Activated CD4-positive, alpha-beta T cell treated with anti-CD3 and anti-CD28 coated beads, Interleukin-2, amount 10 ng/mL, durations not matched to agents 24 days and 14 days (primary cell): ENCODE measurements at places on chromosomes 1 and 21. TPM values are rescaled to one million over a fixed set of nuclear protein-coding genes. Genes with fewer than 3 reads are reported as not detected.

GRCh38 chr1:163709636-163710035 lies 387.9 kb downstream of the NUF2 start:
- no peak for DNase-seq

DNA sequence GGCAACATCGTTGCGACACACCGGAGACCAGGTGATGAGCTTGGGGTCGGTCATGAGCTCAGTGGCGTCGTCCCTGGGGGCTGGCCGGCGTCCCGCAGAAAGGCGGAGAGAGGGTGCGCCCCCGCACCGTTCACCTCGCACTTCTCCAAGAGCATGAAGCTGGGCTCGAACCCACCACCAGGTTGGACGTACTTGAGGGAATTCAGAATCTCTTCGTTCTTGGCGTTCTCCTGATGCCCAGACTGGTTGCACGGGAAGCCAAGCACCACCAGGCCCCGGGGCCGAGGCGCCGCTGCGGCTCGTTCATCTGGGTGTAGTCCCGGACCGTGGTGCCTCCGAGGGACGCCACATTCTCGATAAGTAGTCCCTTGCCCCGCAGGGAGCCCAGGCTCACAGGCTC lies 176.6 kb upstream of the ADAMTS5 start:
- DNase-seq: no peak

DNA sequence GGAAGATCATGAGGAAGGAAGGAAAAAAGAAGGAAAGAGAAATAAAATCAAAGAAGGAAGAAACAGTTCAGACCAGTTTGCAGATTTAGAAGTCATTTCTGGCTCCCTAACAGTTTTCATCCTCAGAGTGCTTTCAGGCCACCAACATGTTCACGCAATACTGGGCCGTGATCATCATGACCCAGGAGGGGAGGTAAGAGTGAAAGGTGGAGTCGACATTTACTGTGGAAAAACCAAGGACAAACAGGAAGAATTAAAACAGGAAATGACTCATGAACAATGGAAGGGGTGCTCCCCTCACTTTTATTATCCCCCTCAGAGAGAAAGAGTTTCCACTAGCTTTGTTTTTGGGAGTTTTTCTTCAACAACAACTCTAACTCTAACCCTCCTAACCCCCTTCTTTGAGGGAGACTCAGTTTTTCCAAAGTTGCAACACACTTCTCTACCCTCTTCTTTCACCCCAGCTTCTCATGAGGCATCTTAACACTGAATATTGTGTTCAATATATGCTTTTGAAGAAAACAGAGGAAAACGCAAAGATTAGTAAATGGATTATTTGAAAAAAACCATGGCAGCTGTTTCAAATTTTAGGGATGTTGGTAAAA lies 60.4 kb downstream of the VANGL2 start:
- peak; percentile 72 for DNase-seq

- DNase-seq: no peak
Measured at GRCh38 chr21:41966041-41966833, 12.4 kb upstream of the C2CD2 start.

DNA sequence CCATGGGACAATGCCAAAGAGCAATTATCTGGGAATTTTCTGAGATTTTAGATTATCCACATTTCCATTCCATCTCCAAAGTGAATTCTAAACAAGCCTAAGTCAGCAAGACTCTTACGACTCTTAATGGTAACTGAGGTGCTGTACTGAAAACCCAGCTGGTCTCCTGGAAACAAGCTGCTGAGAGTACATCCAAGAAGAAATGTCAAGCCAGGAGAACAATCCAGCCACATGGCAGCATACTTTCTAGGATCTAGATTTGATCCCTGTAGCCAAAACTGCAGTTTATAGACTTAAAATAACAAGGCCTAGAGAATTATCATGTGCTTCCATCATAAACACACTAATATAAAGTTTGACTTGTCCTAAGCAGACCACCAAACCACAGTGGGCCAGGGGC lies 45.8 kb downstream of the KCNH1 start:
- no peak for DNase-seq

GRCh38 chr1:172637522-172637921 lies 21.4 kb upstream of the FASLG start:
- no peak for DNase-seq

DNA sequence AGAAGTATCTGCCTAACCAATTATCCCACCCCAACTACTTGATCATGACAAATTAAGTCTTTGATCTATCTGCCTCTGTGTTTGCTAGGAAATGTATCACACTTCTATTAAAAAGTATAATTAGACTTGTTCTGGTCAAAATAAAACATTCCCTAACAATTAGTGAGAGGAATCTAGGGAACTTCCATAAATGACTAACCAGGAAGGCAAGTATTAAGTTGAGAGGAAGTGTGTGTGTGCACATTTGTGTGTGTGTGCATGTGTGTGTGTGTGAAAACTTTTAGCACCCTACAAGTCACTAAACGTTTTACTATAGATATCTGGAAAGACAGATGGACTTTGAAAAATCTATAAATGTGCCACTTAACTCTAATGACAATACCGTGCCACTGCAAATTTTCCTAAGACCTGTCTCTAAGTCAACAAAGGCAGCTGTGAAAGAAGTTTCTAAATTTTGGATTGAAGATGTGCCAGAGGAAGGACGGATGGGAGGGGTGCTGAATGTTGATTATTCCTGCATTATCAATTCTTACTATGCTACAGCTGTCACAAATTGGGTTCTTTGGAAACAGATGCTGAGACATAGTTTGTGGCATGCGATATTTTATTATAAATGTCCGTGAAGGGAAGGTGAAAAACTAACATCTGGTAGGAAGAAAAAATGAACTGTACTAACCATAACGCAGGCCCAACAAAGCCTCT lies 567.1 kb downstream of the PTPRC start:
- DNase-seq: no peak

DNA sequence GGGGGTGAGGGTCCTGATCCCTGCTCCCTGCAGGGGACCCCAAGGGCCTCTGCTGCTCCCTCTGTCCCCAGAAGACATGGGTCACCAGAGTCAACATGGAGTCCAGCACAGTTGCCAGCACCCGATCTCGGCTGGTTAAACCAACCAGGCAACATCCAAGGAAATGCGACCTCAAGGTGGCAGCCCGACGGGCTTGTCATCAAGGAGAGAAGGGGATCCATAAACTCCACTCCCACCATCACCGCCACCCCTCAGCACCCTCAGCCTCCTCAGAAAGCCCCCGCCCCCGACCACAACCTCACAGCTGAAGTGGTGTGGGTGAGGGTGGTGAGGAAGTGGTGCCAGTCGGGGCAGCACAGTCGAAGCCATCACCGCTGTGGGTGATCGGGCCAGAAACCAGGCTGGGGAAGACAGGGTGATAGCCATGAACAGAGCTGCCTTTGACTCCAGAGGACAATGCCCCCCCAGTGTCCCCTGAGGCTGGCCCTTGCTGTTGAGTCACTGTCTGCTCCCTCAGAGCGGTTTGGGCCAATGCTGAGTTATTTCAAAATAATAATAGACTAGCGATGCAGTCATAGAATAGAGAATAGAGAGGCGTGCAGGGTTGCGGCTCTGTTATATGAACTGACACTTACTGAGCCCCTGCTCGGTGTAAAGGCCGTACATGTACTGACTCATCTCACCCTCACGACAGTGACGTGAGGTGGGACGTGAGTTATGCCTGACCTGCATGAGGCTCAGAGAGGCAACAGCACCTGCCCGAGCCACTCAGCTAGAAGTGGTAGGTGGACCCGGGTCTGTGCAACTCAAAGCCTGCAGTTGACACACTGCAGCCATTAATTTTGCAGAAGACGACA lies 88.7 kb upstream of the IFFO2 start:
- no peak for DNase-seq

The ADORA3 gene
- total RNA-seq: not detected in 2 replicates

The RNF207 gene
- total RNA-seq: 53.2 and 54.7 TPM in 2 replicates

The RAB42 gene
- 0.09 TPM in 1 of 2 replicates, not detected in the other for total RNA-seq

The TESK2 gene
- 1.7 and 2.6 TPM in 2 replicates for total RNA-seq

The DMBX1 gene
- total RNA-seq: 0.07 TPM in 1 of 2 replicates, not detected in the other

The AIRE gene
- 0.05 TPM in 1 of 2 replicates, not detected in the other for total RNA-seq
